Activated CD4-positive, CD25-positive, alpha-beta regulatory T cell (primary cell): ENCODE measurements at places on chromosomes 11 and 22.

DNA sequence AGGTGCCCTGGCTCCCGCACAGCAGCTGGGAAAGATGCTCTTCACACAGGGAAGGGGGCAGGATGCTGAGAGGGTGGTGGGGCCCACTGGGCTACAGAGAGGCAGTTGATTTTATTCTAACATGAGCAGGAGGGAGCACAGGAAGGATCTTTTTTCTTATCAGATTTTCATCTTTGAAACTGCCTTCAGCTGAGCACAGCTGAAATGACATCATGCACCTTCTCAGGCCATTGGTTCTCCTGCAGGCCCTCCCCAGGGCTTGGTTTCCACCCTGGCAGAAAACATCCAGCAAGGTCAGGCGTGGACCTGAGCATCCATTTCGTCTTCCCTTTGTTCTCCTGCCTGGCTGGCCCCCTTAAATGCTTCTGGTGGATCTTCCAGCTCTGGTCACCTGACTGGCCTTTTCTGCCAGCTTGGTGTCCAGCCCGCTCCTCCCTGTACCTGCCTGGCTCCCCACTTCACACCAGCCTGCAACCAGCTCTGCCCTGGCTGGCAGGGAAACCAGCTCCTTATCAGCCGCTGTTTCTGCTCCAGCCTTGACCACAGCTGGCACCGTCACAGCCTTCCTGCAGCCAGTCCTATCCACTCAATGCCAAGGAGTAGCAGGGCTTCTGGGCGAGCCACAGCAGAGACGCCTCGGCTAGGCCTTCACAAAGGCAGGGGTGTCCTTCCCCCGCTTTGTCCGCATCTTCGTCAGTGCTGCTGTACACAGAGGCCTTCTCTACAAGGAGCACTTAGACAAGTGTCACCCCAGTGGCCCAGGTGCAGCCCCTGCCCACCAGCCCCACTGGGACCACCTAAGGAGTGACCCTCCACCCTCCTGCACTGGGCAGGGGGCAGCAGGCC is 36.5 kb downstream of the TOM1 start:
- DNase-seq = no peak

DNA sequence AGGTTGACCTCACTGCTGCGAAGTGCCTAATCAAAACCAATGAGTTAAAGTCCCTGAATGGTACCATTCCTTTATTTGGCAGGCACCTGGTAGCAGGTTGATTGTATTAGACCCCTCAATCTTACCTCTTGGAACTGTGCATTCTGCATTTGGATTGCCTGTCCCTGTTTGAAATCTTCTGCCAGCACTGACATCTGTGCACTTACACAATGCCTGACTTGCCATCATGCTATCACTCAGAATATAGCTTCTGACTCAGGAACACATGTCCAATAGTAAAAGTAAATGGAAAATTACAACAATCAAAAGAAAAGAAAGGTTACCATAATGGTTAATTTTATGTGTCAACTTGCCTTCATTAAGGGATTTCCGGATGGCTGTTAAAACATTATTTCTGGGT is 366.0 kb upstream of the PDGFD start:
- DNase-seq = no peak

DNA sequence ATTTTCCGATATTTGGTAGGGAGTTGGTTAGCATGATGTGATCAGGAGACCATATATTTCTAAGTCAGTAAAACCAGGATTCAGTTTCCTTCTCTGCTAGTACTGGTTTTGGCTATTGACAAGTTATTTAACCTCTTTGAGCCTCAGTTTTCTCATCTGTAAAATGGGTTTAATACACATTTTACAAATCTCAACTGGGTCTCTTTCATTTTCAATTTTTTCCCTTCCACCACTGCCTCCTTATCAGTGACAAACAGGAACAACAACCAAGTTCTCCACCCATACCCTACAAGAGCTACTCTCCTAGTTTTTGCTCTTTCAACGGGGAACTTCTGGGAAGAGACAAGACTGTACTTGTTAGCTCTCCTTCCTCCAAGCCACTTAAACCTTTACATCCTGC is 6.2 kb upstream of the APLP2 start:
- no peak for DNase-seq

DNA sequence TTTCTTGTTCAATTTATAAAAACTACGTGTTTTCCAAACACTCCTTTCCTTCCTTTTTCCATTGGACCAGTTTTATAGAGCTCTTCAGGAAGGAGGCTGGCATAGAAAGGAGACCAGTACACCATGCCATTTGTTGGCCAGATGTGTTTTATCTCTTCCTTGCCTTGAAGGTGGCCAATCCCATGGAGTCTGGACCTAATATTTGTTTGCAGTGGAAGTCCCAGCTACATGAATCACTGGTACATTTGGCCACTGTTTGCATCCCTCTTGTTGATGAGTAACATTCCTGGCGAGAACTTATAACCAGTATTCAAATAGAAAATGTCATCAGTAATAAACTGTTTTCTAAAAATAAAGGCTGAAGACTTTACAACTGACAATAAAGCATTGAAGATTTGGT is 110.2 kb downstream of the ANO3 start:
- no peak for DNase-seq

- no peak for DNase-seq
These were observed 15.9 kb downstream of the WNT11 start for GRCh38 chr11:76190376-76190775.

GRCh38 chr22:25818541-25818940 is 76.6 kb downstream of the MYO18B start:
- no peak for DNase-seq

DNA sequence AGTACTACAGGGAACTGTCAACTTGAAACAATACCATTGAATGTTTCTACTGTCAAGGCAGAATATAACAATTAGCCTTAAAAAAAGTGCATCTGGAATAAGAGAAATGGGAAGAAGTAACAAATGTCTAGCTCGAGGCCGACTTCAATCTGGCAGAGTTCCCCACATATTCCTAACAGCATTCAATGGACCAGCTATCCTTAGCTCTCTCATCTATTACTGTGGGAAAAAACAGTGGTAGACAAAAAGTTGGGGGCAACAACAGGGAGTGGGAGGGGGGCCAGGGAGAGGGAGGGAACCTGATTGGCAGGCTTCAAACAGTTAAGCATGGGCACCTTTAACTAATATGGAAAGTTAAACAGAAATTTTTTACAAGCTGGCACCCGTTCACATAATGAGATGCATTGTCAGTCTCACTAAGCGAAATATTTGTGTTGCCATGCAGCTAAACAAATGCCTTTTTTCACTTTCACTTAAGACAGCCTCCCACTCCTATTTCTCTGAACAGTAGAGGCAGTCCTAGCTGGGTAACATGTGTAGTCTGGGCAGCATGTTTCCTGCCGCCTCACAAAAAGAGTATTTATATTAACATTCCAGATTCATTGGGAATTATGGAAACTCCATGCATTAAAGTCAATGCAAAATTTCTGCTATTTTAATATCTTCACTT is 62.2 kb upstream of the SOX6 start:
- no peak for DNase-seq

GRCh38 chr11:106306942-106307341 is 229.5 kb downstream of the AASDHPPT start:
- DNase-seq = no peak

- no peak for DNase-seq
These were observed 158.1 kb upstream of the MTNR1B start for GRCh38 chr11:92811341-92811740.

DNA sequence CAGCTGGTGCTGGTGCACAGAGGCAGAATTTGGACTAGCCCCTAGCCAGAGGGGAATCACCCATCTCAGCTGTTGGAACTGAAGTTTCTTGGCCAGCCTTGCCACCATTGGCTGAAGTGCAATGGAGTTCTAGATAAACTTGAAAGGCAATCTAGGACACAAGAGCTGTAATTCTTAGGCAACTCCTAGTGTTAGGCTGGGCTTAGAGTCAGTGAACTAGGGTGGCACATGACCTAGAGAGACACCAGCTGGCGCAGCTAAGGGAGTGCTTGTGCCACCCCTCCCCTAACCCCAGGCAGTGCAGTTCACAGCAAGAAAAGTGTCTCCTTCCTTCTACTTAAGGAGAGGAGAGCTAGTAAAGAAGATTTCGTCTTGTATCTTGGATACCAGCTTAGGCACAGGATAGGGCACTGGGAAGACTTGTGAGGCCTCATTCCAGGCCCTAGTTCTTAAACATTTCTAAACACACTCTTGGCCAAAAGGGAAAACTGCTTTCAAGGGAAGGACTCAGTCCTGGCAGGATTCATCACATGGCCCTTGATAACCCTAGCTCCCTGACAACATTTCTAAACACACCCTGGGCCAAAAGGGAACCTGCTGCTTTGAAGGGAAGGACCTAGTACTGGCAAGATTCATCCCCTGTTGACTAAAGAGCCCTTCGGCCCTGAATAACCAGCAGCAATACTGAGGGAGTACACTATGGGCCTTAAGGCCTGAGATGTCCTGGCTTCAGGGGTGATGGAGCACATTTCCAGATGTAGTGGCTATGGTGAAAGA is 53.4 kb downstream of the XRRA1 start:
- DNase-seq = no peak

DNA sequence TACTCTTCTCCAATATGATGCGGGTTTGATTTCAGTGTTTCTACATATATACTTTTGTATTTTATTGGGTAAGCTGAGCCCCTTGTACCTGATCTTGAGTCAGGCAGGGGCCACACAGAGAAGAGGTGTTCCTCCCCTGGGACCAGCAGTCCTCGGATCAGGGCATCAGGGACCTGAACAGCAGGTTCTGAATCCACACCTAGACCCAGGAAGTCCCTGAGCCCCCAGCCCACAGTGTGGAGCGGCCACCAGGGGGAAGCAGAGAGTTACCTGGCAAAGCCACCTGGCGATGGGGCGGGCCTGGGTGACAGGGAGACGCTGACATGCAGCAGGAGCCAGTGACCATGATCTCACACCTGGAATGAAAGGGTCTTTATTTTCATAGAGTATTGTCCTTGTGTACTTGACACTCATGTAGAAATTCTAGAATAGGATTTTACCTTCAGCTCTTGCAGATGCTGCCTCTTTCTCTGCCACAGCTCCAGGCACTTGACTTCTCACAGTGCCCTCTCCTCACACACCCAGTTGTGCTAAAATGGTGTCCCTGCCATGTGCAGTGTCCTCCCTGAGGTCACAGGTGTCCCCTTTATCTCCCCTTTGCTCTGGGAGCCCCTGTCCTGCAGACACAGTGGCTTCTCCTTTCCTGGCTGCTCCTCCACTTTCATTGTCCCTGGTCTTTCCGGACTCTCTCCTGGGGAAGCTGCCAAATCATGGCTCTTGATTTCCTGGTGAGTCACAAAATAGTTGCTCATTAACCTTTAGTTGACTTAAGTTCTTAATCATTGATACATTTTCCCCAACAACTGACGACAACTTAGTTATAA is 48.5 kb downstream of the GGTLC2 start:
- peak; percentile 35 for DNase-seq

DNA sequence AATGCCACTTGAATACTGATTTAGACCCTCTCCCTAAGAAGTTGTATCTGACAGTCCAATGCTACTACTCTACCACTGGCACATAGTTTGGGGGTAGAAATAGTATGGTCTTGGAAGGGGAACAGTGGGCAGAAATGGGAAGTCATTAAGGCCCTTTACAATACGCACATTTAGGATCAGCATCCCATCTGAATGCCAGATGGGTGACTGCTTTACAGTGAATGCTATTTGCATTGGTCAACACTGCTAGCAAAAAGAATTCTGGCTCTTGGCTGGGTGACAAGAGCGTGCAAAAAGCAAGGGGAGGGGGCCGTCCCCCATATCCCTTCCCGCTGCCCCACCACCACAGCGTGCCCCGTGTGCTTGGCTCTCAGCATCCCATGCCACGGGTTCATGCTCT is 104.7 kb upstream of the BID start:
- no peak for DNase-seq

GRCh38 chr22:27154717-27155116 is 497.3 kb downstream of the MIAT start:
- DNase-seq = no peak

GRCh38 chr22:27848005-27848404 is 46.4 kb upstream of the MN1 start:
- DNase-seq = no peak

DNA sequence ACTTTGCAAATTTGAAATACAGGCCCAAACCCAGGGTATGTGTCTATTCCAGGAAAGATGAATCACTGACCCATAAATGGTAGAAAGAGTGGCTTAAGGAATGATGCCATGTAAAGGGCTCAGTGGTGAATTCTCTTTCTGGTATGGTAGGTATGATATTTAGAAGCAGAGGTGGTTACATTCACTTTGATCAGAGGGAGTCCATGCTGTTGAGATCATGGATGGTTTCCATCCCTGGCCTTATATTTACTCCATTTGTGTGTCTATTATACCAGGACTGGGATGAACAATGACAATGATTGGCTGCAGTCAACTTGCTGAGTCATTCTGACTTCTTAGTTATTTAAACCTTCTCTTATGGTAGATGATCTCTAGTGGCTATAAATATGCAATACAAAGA is 419.8 kb upstream of the LRRC4C start:
- DNase-seq = no peak

GRCh38 chr11:115924744-115925567 is 420.7 kb upstream of the CADM1 start:
- DNase-seq = no peak

GRCh38 chr11:121131656-121132055 is 30.6 kb downstream of the TECTA start:
- no peak for DNase-seq

GRCh38 chr22:38317122-38317994 is at the start of gene CSNK1E:
Gene CSNK1E, minus strand, starts transcription at chr22:38317433. Its CDS starts 3,276 bp downstream, at chr22:38314157.
- peak; percentile 58 for DNase-seq

- no peak for DNase-seq
These were observed 544.2 kb upstream of the CCDC179 start for GRCh38 chr11:23404225-23405160.
